Activated naive CD8-positive, alpha-beta T cell treated with anti-CD3 and anti-CD28 coated beads for 36 hours (primary cell): ENCODE measurements at places on chromosomes 5 and 9.

- DNase-seq = no peak
These were observed 48.2 kb downstream of the CDK5RAP2 start for GRCh38 chr9:120531683-120532300.

DNA sequence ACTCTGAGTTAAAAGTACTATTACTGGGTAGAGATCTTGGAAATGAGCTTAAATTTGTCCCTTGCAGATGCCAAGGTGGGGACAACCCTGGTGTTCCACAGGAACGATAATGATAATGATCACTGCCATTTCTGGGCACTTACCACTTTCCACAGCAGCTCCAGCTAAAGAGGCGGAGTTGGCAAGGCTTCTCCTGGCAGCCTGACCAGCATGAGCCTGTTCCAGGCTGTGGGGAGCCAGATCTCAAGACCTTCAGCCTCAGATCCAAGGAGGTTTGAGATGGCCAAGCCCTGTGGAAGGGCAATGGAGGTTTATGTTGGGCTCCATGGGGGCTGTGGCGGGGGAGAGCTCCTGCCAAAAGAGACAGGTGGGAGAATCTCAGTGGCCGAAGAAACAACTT is 244.9 kb upstream of the MVB12B start:
- DNase-seq = no peak

- DNase-seq = no peak
These were observed 19.0 kb downstream of the GLRX start for GRCh38 chr5:95803271-95804148.

- DNase-seq = no peak
These were observed 79.9 kb downstream of the GAPVD1 start for GRCh38 chr9:125341566-125341965.

GRCh38 chr5:44336708-44337107 is 52.5 kb downstream of the FGF10 start:
- DNase-seq = no peak

DNA sequence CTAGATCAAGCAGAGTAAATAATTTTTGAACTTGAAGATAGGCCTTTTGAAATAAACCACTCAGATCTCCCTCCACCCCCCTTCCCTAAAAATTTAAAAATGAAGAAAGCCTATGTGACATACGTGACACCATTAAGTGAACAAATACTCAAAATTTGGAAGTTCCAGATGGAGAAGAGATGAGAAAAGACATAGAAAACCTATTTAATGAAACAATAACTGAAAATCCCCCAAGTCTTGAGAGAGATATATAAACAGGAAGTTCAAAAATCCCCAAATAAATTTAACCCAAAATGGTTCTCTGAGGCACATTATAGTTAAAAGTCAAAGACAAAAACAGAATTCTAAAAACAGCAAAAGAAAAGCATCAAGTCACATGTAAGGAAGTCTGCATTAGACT is 428.6 kb downstream of the PSAT1 start:
- no peak for DNase-seq
